NCI-H2227 treated with DMSO at 0.1 percent for 48 hours (cell line): ENCODE measurements at places on chromosomes 3 and 15.

DNA sequence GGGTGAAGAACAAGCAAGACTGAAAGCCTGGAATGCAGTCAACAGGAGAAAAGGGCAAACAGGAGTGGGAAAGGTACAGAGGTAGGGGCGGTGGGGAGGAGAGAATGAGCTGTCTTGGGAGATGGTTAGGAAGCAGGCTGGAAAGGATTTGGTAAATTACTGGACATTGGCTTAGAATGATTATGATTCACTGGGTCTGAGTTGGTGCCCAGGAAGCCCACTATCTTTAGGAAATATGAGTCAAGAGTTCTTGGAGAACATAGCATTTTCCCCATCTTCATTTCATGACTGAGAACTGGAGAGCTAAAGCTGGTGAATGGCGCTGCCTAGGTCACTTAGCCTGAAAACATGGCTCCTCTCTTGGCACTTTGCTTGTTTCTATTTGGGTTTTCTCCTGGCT is 74.7 kb upstream of the C3orf80 start:
- DNase-seq: no peak

GRCh38 chr3:143848704-143849103 is 436 bp upstream of the SLC9A9 start:
- DNase-seq: no peak

- no peak for DNase-seq
These were observed 128.6 kb upstream of the ADPGK start for GRCh38 chr15:72912121-72912520.

DNA sequence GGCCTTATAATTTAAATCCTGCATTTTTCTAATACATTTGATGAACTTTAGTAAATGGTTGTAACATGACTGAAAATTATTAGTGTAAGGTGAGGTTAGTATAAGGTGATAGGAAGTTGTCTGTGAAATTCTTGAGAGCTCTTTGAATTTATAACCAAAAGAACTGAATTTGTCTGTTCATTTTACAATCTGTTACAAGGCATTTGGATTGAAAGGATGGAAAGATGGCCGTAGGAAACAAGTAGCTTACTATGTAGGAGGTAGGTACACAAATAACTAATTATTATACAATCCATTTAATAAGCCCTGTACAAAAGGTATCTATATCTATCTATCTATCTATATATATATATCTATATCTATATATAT is 6.6 kb downstream of the DIPK2A start:
- no peak for DNase-seq

- DNase-seq: no peak
These were observed 3.8 kb downstream of the GPR156 start for GRCh38 chr3:120281261-120281660.
